ENCODE measurements at places on chromosomes 7 and 10.

- DNase-seq: peak; percentile 1
Observed at GRCh38 chr10:107814865-107815487, 650.5 kb upstream of the SORCS1 start.

DNA sequence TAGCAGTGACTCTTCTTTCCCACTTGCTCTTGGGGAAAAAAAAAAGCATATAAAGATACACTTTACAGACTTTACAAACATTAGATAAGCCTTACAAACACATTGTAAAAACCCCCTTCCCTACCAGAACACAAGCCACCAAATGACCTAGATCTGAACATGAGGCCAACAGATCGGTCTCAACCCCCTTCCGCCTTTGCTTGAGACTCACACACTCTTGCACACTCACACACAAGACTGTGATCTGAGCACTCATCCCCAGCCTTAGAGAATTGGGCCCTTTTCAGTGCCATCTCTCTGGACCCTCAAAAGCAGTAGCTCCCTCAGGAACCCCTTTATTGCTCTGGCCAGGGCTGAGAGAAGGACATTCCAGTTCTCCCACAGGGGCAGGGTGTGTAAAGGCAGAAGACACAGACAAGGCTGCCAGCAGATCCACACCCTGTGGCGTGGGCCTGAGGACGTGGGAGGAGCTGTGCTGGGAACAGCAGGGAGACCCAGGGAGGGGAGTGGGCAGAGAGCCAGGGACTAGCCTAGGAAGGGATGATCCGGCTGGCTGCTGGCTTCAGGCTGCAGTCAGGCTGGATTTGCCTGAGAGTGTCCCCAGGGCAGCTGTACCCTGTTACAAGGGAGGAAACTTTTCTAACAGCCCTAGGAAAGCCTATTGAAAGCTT, 206.7 kb downstream of the KIAA1217 start:
- no peak for DNase-seq

GRCh38 chr10:97332591-97333350, 1.8 kb downstream of the FRAT2 start:
- DNase-seq: peak; percentile 18

DNA sequence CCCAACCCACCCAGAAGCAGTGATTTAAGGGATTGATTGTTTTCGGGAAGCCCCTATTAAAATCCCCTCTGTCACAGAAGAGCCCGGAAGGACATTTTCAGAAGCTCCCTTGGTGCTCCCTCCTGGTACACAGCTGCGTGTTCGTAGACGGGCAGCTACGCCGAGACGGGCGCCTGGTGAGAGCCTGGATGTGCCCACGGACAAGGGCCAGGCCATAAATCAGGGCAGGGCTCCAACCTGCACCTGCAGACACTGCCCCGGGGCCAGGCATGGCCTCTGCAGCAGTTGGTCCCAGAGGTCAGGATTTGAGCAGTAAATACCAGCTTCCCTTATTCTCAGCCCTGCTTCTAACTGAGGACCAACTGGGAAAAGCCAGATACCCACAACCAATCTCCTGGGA, 106.8 kb downstream of the PAXIP1 start:
- DNase-seq: no peak

GRCh38 chr7:65475734-65476319, 102.2 kb downstream of the ZNF92 start:
- DNase-seq: no peak

GRCh38 chr10:116141855-116142254, 131.2 kb downstream of the GFRA1 start:
- no peak for DNase-seq

- no peak for DNase-seq
Observed at GRCh38 chr10:66283874-66284464, 641.9 kb upstream of the LRRTM3 start.

GRCh38 chr7:55567571-55567970, 4.7 kb downstream of the VOPP1 start:
- DNase-seq: no peak

- no peak for DNase-seq
Observed at GRCh38 chr10:123888751-123889150, 2.9 kb downstream of the CPXM2 start.

DNA sequence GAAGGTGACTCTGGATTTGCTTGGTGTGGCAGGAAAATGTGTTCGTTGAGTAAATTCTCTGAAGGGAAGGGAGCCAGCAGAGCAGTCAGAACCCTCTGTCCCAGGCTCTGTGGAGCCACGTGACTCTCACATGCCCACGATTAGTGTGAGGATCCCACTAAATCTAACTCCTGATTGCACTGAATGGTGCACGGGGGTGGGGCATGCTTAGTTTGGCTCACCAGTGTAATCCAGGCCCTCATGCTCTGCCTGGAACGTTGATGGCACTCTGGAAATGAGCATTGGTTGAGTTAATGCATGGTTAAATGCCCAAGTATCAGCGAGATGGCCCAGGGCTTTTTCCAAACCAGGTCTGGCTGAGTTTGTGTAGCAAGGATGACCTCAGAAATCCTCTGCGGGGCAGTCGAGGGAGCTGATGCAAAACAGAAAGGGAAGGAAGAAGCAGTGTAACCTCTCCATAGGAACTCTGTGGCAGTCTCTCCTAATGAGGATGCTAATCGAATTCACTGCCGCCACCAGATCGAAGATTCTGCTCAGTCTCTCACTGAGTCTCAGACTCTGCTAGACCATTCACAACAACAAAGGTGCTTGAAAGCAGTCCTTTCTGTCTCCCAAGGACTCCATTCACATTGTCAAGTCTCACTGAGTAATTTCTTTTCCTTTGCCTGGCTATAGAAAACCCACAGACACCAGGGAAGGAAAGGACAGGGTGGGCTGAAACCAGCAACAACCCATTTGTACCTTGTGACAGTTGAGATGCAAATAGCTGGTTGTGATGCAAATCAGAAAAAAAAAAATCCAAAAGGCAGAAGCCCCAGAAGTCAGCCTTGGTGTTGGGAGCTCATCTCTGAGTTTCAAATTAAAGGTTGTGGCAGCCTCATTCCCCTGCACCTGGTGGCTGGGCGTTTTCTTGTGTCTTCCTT, 98.1 kb downstream of the C10orf105 start:
- DNase-seq: no peak

GRCh38 chr7:65503434-65504152, 129.9 kb downstream of the ZNF92 start:
- no peak for DNase-seq

DNA sequence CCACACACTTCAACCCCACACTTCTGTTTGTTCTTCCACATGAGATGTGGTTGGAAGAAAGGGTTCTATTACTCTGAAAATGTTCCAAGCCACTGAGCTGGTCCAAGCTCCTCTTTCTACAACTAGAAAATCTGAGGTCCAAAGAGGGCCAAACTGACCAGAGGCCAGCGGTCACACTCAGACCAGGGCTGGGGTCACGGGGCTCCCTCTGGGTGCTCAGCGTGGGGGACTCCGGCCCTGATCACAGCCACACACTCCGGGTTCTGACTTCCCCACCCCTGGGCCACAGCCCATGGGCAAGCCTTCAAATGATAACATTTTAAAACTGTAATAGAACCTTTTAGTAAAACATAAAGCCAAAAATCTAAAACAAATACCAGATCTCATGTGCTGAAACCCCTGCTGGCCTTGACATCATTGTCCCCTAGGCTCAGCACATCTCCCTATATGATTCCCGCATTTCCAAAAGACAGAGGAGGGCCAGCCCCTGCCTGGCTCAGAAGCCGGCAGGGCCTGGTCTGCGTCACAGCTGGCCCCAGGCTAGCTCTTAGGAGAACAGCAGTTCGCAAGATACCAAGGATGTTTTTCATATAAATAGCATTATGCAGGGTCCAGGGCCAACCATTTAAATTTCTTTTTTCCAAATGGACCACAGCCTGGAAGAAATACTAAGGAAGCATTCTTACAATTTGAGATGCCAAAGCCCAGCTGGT, 3.3 kb downstream of the CRYGN start:
- no peak for DNase-seq

GRCh38 chr7:113307147-113307546, 188.8 kb upstream of the SMIM30 start:
- no peak for DNase-seq

DNA sequence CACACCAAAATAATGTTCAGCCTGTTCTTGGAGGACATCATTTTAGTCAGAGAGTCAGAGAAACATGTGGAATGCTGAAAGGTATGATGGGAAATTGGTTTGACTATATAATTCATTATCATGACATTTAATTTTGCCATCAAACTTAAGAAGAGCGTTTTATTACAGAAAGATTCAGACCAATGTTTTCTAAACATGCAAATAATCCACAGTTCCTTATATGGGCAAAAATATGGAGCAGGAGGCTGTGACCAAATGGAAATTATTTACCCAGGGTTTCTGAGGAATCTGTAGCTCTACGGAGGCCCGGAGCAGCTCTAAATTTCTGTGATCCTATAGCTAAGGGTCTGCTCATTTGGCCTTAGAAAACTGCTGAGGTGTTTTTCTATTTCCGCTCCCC, 33.2 kb downstream of the LAMB4 start:
- DNase-seq: no peak

- DNase-seq: no peak
Observed at GRCh38 chr10:77649333-77650331, 12.0 kb upstream of the KCNMA1 start.

GRCh38 chr7:74708569-74709275, 51.2 kb downstream of the GTF2I start:
- no peak for DNase-seq

DNA sequence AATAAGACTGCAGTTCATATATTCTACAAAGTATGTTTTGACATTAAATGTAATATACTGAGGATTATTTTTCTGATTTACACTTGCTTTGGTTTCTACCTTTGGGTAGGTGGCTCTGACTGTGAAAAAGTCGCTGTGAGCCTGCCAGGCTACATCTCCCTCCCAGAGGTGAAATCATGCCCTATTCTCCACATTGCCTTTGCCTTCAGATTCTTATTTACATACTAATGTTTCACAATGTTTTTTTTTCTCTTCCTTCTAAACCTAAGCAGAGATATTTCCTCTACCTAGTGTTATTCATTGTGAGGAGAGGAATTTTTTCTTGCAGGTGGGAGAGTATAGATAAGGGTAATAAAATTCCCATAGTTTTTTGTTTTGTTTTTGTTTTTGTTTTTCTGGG, 111.5 kb upstream of the ANTXRL start:
- DNase-seq: no peak

DNA sequence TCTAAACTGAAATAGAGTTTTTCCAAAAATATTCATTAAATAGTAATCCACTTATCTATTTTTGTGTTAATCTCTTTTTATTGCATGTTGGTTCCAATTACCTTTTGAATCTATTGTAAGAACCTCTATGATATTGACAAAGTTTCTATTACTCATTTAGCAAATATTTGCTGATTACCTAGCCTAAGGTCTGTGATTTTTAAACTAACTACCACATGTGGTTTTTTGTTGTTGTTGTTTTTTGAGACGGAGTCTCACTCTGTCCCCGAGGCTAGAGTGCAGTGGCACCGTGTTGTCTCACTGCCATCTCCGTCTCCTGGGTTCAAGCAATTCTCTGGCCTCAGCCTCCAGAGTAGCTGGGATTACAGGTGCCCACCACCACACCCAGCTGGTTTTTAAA, 2.0 kb upstream of the ASB13 start:
- DNase-seq: no peak

DNA sequence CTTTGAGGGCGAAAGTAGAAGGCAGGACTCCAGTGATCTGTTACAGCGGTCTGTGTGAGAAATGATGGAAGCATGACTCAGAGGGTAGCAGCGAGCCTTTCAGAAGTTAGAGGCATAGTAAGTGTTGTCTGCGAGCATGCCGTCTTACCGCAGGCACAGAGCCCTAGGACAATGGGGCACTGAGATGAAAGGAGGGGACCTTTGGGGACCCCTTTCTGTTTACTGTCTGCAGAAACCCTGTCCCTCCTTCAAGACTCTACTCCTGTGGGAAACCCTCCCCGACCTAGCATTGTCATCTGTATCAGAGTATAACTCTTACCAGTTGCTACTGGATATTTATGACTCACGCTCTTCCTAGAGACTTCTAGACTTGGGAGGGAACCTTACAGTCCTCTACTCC, 87.2 kb upstream of the AGK start:
- DNase-seq: no peak

DNA sequence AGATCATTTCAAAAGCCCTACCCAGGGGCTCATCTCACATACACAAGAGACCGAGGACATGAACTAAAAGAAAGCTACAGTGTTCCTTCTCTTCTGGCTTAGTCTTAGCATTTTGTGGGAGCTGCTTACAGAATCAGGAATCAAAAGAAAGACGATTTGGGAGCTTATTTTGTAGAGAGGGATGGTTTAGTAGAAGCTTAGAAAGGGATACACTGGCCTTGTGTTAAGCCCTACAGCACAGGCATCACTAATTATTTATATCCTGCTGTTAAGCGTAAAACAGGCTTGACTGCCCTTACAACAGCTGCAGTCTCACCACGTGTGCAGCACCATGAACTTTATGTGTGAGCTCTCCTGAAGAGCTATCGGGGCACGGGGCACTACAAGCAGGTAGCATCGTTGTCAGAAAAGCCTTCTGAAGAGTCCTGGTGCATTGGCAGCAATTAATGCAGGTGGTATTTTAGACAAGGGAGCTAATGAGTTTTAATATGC, 798.3 kb downstream of the NXPH1 start:
- DNase-seq: no peak

DNA sequence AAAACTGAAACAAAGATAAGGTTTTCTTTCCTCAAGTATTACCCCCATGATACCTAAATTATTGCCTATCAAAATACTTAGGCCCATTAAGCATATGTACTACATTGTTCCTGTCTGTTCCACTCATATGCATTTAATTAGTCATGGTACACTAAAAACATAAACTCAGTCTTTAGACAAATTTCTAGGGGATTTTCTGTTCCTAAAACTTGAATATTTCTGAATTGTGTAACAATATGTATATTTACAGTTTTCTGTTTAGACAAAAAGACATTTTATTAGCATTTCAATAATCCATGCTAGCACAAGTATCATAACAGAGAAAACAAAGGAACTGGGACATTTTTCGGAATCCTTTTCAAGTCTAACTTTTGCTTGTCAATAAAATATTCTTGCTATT, 234.2 kb downstream of the CRPPA start:
- no peak for DNase-seq

DNA sequence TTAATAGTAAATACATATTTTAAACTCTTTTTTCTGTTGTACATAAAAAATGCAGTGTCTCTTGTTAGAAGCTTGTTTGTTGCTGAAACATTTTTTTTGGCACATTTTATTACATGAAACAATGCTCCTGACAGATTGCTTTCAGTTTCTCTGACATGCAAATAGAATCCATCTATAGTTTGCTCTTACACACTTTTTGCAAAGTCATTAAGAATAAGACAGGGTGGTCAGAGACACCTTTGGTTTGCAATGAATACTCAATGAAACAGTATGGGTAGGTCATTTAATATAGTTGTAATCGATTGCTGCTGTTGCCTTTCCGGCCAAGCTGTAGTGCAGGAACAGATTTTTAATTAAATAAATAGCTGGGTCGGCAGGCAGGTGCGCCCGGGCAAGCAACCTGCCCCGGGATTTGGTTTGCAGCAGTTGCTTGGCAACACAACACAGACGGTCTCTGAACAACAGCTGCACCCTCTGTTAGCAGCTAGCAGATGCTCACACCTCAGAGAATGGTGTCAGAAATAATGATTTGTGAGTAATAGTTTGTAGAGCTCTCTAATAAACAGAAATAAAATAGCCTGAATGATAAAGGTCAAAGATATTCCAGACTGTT, 115.7 kb upstream of the CACNA2D1 start:
- no peak for DNase-seq
